NAMALWA (cell line): ENCODE measurements at places on chromosomes 4 and X.

GRCh38 chrX:15761564-15762191 lies 23.6 kb downstream of the CA5B start:
- DNase-seq: peak; percentile 54

- DNase-seq: no peak
These were observed 89.4 kb downstream of the AMMECR1 start for GRCh38 chrX:110228453-110228852.

- no peak for DNase-seq
These were observed 625.7 kb downstream of the SMARCA1 start for GRCh38 chrX:128897621-128898020.

DNA sequence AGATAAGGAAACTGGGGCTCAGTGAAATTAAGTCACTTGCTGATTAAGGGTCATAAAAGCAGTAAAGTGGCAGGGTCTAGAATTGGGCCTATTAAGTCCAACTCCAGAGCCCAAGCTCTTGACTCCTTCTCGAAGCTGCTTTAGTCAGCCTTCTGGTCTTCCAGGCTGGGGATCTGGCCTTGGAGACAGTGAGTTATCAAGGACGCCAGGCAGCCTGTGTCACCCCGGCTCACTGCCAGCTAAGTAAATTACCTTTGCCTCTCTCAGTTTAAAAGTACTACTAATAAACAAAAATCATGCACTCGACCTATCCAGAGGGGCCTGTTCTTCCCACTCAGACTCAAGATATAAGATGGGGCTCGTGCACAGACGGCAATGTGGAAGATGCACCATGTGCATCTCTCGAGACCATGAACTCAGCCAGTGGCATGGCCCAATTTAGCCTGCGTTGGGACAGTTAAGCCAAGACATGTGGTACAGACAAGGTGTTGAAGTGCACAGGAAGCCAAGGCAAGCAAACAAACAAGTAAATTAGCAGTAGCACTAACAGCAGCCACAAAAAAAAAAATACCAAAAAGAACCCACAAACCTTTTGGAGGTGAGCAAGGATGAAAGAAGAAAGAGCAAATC lies 62.0 kb upstream of the MAP3K15 start:
- DNase-seq: no peak

GRCh38 chr4:138189206-138189605 lies 52.9 kb downstream of the SLC7A11 start:
- DNase-seq: peak; percentile 13

GRCh38 chr4:17347445-17347844 lies 164.4 kb downstream of the QDPR start:
- peak; percentile 65 for DNase-seq

- DNase-seq: no peak
These were observed 22.3 kb downstream of the HAND2 start for GRCh38 chr4:173507471-173508385.

DNA sequence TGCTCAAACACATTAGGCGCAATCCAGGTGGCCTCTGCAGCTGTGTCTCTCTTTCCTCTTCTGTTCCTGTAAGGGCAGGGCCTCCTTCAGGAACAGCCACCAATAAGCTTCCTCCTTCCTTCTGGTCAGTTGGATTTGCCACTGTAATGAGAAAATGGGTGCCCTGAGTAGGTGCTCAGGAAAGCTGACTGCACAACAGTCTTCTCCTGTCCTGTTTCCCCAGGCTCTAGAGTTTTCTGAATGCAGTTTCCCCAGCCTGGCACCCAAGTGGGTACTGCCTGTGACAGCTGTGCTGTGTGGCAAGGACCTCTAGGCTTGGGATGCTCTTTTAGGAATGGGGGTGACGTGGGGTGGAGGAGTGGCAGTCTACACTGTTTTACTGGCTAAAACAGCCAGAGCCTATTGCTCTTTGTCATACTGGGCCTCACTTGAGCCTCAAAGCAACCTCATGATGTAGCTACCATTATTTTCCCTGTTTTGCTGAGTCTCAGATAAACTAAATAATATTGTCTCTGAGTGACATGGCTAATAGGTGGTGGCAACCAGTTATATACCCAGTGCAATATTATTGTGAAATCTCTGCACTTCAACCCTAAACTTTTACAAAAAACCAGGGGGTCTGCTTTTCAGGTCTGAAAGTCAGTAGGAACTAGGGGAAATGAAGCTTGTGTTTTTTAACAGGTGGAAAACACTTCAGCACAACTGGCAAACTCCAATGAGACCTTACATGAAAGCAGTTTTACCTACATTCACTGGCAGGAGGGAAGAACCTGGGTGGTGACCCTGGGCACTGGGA lies 1.2 kb downstream of the CXCL2 start:
- no peak for DNase-seq

GRCh38 chrX:39577985-39578869 lies 519.5 kb downstream of the BCOR start:
- peak; percentile 69 for DNase-seq

GRCh38 chr4:28702571-28702970 lies 1841.9 kb downstream of the STIM2 start:
- DNase-seq: no peak

DNA sequence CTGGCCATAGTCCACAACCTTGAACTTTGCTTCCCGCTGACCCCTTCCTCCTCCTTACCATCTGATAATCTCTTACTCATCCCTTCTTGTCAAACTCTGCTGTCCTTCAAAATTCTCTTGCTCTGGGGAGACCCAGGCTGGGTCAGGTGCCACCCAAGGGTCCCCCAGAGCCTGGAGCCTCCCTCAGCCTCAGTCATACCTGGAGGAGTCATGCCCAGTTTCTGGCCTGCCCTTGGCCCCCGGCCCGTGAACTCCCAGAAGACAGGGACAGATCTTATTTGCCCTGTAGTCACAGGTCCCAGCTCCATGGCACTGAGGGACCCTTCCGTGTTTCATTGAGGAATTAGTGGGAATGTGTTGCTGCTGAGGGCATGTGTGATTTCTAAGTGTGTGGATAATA lies 4.7 kb upstream of the GPR78 start:
- DNase-seq: no peak

GRCh38 chr4:55348466-55348865 lies 2.4 kb downstream of the SRD5A3 start:
- DNase-seq: no peak

DNA sequence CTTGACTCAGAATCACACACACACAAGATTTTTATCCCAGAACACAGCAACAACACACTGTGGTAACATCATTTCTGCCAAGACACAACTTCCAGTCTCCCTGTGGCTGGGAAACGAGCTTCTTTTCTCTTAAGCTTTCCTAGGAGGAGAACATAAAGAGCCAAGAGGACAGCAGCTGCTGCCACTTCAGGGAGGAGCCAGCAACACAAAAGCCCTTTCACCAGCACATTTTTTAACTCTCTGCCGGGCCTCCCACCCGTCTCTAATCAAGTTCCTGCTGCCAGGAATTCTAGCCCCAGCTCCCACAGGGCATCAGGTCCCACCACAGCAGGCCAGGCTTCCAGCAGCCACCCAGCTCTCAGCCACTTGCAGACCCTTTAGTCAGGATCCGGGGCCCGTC lies 22.4 kb downstream of the FAT1 start:
- DNase-seq: no peak

DNA sequence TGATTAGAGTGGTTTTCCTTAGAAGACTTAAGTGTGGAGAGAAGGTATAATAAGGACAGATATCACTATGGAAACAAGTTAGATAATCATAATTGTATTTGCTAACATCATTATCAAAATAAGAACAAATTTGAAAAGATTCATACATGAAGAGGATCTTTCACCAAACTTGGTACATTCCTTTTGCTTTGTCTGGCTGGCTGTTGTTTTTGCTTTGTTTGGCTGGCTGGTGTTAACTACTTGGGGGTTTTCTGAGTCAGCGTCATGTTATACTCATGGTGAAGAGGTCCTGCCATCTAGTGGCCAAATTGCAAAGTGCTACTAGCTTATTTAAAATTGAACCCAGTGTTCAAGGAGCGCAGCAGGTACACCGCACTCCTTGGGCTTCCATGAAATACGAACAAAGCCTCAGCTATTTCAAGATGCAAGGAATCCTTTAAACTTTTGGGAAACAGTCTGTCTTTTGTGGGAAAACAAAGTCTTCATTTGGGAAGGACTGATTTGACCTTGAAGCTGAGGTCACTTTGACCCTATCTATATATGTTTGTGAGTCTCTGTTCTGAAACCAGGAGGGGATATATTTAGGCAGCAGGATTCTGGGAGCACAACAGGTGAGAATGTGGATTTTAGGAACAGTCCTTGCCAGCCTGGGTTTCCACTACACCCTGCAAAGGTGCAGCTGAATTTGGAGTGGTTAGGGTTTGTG lies 129.7 kb downstream of the PLS3 start:
- peak; percentile 67 for DNase-seq

GRCh38 chrX:357693-358471 lies 28.8 kb downstream of the PPP2R3B start:
- no peak for DNase-seq

DNA sequence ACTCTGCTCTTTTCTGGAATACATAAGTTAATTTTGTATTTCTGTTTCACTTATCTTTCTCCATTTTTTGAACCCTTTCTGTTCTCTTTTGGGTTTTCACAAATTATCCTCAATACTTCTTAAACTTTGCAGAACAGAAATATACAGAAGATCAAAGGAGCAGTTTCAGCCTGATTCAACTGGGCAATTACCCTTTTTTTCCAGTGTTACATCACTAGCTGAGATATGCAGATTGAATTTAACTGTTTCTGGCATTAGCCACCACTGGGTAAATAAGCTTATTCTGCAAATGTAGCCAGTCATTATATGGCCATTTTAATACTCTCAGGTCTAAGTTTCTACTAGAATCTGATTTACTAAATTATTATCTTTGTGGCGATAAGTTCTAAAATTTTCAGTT lies 66.9 kb upstream of the GRID2 start:
- DNase-seq: no peak

GRCh38 chr4:118081434-118081833 lies 47.1 kb downstream of the NDST3 start:
- no peak for DNase-seq

- DNase-seq: peak; percentile 20
These were observed 8.0 kb upstream of the KCNE5 start for GRCh38 chrX:109632906-109633504.

DNA sequence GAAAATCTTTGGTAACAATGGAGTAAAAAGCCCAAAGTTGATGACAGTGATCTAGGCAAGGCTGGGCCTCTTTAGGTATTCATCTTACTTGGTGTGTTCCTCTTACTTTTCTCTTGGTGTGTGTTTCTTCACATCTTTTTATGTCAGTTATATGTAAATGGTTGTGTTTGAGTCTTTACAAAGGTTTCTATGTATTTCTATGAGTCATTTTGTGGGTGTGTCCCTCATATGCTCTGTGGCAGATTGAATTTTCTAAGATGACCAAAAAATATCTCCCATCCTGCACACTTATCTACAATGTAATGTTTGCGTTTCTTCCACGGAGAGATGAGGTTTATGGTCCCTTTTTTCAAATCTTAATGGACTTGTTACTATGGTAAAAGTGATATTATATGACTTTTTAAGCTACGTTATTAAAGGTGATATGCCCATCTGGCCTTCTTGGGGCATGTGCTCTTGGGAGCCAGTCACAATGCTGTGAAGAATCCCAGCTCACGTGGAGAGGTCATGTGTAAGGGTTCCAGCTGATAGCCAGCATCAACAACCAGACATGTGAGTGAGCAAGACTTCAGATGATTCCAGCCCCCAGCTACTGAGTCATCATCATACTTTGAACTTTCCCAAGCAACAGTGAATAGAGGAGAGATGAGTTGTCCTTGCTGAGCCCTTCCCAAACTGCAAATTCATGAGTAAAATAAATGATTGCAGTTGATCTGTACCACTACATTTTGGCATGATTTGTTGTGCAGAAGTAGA lies 126.9 kb downstream of the CBLL2 start:
- DNase-seq: no peak

GRCh38 chrX:118760025-118760424 lies 32.6 kb downstream of the IL13RA1 start:
- no peak for DNase-seq

DNA sequence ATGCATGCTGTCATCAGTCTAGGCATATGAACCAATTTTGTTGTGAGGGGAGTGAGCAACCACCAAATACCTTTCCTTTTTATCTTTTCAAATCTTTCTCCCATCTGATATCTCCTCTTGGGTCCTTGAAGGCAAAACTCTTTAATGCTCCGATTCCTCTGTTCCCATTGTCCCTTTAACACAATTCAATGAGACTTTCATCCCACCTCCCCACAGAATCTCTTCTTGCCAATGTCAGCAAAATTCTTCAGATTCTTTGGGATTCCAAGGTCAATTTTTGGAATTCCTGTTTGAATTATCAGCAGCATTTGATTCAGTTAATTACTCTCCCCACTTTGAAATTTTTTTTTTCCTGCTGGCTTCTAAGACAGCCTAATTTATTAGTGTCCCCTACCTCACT lies 232.7 kb downstream of the COX7B2 start:
- no peak for DNase-seq

DNA sequence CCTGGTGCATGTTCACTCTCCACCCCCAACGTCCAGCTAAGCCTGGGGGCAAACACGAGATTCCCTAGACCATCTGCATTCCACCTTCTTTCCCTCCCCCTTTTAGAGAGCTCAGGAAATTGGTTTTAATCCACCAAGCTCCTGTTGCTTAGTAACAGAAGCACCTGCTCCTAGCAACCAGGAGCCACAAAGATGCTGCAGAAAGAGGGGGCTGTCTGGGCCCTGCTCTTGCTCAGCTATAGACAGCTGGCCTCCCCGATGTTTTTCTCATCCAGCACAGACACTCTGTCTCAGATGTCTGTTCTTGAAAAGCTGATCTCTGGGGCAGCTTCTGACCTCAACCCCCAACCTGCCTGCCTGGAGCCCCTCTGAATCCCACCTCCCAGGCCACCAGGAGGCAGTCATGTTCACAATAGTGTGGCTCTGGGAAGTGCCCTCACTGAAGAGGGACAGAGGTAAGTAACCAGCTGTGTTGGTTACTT lies 71.5 kb downstream of the SLC16A2 start:
- peak; percentile 6 for DNase-seq

DNA sequence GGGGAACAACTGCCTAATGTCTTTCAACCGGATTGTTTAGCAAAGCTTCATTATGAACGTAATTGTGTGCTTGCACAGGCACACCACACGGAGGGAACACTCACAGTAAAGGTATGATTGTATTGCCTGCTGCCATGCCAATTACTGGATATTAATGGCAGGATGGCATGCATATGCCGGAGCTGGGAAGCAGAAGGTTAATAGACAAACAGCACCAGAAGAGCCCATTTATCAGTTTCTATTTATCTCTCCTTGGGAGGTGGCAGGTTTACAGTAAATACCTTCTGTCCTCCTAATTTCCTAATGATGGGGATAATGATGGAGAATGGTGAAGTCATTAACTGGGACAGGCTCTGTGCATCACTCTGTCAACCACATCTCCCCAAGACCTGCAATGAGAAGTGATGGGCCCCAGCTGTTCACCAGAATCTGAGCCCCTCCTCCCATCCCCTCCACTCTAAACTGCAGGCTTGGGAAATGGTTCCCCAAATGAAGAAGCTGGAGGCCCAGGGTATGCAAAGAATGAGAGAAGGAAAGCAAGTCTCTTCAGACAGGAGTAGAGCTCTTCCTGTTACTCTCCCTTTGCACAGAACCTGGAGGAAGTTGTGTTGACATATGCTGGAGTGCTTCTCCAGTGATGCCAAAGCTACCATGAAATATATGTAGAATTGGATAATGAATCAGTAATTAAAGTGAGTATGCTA lies 160.8 kb downstream of the NAA11 start:
- no peak for DNase-seq

GRCh38 chr4:88937081-88937480 lies 119.9 kb downstream of the FAM13A start:
- no peak for DNase-seq
